ENCODE measurements at places on chromosomes 7 and 10. TPM values are rescaled to one million over a fixed set of nuclear protein-coding genes. Genes with fewer than 3 reads are reported as not detected.

SPDYE2B gene
- not detected for total RNA-seq

DNAH11 gene
- not detected for total RNA-seq

PRKAR2B gene
- 1.6 TPM for total RNA-seq

PRTFDC1 gene
- 0.49 TPM for total RNA-seq
